ENCODE measurements at places on chromosomes 3 and 15.

GRCh38 chr3:169579116-169579710 is 84.3 kb downstream of the MECOM start:
- DNase-seq = no peak

DNA sequence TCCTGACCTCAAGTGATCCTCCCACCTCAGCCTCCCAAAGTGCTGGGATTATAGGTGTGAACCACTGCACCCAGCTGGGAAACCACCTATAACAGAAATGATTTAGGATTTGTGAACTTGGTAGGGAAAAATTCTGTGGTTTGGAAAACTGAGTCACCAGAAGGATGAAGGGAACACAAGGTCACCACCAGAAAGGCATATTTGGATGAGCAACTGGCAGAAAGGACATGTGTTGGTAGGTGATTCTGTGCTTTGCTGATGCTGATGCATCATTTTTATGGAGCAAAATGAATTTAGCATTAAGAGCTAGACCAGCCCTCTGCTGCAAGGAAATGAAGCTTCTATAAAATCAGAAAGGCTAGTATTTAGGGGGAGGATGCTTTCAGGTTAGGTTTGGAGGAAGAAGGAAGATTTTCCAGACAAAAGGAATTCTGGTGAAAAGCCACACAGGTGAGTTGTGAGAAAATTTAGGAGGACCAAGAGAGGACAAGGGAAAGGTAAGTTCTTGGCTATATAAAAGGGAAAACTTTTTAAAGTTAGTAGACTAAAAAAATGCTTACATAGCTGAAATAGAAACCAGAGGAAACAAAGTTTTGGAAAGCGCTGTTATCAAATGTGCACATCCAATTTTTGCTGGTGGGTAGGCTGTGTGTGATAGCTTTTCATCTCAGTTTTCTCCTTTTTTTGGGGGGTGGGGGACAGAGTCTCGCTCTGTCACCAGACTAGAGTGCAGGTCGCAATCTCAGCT is 3.6 kb downstream of the PXK start:
- peak; percentile 79 for DNase-seq

DNA sequence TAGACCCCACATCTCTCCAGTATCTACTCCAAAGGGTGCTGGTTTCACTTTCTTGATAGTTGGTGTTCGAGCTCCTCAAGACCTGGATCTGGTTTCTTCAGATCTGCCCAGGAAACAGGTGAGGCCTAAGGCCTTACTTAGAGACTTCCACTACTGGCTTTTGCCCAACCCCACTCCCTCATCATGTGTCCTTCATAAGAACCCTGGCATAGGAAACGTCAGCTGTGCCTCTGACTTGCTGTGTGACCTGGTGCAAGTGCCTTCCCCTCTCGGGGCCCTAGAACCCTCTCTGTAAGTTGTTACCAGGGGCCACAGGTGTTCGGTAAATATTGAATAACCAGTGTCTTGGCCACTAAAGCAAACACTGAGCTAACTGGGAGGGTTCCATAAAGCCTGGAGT is 3.9 kb downstream of the OXTR start:
- DNase-seq = no peak

DNA sequence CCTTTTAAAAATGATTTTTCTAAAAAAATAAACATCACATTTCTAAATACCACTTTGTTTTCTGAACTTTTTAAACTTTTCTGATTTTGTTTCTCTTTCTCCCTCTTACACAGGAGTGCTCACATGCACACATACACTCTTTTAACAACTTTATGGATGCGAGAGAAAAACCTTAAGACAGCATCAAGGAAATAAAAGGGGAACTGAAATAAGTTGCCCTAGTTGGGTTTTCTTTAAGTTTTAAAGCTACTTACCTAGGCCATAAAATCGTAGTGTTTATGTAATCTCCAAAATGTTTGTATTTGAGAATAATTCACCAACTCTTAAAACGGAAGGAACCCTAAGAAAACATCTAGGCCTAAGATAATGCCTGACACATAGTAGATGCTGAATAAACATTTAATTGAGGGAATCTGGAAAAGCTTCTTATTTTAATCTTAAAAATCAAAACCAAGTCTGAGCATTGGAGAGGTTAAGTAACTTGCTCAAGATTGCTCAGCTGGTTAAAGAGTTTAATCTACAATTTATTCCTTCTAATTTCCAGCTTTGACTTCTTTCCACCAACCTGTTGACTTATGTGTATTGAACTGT is 1.2 kb upstream of the BBX start:
- DNase-seq = no peak

DNA sequence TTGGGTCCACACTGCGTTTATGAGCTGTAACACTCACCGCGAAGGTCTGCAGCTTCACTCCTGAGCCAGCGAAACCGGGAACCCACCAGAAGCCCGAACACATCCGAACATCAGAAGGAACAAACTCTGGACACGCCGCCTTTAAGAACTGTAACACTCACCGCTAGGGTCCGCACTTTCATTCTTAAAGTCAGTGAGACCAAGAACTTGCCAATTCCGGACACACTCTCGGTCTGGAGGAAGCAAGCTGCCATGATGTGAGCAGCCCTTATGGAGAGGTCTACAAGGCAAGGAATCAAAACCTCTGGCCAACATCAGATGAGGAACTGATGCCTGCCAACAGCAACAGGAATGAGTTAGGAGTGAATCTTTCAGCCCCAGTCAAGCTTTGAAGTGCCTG is 62.9 kb downstream of the SLC28A2 start:
- no peak for DNase-seq

DNA sequence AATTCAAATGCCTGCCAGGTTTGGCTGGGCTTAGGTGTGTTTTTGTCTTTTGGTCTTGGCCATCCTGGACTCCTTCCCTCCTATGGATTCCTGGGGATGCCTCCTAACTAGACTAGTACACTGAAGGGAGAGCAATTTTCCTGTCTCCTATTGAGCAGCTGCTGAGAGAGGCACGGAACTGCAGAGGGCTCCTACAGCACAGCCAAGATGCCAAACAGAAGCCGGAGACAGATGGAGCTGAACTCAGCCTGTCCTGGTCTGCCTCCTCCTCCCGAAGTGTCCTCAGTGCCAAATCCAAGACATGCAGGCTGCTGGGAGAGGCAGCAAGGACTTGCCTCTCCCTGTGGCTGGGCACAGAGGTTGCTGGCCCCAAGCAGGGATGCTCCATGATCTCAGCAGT is 256.6 kb upstream of the PROK2 start:
- DNase-seq = no peak

DNA sequence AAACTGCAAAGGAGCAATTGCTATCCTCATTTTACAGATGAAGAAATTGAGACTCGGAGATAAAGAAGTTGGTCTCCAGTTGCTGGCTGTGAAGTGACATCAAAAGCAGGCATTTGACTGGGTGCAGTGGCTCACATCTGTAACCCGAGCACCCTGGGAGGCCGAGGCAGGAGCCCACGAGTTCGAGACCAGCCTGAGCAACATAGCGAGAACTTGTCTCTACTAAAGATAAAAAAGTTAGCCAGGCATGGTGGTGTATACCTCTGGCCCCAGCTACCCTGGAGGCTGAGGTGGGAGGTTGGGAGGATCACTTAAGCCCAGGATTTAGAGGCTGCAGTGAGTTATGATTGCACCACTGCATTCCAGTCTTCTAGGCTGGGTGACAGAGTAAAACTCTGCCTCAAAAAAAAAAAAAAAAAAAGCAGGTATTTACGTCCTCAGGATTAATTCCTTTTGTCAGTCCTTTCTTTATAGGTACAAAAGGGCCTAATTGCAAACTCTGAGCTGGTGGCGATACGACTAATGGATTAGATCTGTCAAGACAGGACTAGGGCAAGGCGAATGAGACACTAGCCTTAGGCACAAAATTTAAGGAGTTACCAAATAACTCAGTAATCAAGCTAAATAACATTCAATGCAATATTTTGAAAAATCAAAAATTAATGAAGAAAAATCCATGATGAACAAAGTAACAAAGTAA is 5.9 kb upstream of the DNASE1L3 start:
- no peak for DNase-seq

- DNase-seq = no peak
Observed at GRCh38 chr3:148625991-148626390, 71.7 kb upstream of the AGTR1 start.

DNA sequence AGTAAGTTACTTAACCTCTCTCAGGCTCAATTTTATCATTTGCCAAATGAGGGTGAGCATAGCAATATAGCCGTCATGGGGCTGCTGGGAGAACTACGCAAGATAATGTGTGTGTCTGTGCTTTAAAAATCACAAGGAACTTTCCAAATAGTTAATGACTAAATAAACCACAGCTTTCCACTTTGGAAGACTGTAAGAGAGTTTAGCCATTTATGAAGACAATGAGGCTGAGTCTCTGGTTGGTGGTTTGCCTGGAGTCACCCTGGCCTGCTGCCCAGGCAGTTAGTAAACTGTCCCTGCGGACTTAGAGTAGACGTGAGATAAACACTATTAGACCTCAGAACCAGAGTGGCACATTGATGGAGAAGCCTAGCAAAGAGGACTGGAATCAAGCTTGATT is 357.7 kb downstream of the CLSTN2 start:
- peak; percentile 96 for DNase-seq

DNA sequence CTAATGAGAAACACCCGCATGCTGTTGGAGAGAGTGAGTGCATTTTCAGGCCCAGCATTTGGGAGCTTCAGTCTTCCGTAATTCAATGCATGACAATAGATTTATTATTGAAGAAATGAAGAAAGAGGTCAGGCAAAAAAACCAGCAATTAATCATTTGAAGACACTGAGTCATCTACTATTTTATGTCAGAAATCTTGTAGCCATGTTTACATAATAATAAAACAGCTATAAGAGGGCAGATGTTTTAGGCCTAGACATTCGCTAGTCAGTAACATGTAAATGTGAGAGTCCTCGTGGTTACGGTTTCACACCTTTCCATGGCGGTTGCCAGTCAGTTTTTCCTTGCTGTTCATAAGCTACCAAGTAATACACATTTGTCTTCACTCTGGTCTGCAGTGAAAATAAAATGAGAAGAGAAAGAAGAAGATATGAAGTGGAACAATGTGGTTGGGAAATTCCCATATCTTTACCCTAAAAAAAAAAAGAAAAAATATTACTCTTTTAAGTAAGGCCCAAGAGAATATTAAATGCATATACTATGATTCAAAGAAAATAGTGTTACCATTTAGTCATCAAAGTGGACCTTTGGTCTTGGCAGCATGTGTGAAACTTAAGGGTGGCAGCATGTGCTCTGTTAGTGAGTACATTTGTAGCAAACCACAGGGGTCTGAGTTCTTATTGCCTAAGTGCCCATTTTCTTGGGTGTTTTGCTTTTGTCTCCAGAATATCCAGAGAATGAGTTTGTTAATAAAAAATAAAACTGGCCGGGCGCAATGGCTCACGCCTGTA is 140.5 kb upstream of the TBL1XR1 start:
- DNase-seq = peak; percentile 85

GRCh38 chr3:123651449-123652341 is 66.8 kb upstream of the HACD2 start:
- no peak for DNase-seq

- DNase-seq = no peak
Observed at GRCh38 chr15:25469377-25469776, 30.6 kb upstream of the UBE3A start.

GRCh38 chr3:47605652-47606051 is 27.0 kb upstream of the CSPG5 start:
- DNase-seq = peak; percentile 69

All from astrocyte (in vitro differentiated cells and primary cell).